ENCODE measurements at places on chromosomes 1 and 21.

GRCh38 chr1:173422456-173422976, 54.6 kb upstream of the PRDX6 start:
- DNase-seq = no peak

DNA sequence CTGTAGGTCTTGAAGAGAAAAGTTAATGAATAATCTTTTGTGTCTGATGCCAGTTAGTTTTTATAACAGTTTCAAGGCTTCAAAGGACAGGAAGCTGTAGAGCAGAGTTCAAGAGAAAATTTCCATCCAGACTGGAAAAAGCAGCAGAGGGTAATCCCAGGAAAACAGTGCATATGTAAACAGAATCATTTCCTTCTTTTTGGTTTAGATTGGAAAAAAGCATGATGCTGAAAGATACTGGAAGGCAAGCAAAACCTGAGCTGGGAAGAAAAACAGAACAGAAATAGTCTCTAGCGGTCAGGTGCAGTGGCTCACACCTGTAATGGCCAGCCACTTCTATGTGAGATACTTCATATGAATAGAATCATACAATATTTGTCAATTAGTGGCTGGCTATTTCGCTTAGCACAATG, 71.9 kb downstream of the ZSWIM5 start:
- no peak for DNase-seq

DNA sequence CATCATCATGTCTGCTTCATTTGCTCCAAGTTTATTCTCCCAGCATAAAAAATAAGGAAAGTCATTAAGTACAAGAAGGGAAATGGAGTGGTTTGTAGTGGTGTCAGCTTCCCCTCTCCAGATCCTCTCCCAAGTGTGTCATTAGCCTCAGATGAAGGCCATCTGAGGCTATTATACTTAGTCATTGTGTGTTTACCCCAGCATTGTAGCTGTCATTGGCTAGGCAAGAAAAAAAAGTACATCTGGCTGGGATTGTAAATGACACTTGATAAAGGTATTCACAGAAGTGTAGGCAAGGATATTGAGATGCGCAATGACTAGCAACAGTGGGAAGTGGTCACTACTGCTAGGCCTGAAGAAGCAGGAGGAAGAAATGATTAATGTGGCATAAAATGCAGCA, 316.9 kb upstream of the SGIP1 start:
- no peak for DNase-seq

DNA sequence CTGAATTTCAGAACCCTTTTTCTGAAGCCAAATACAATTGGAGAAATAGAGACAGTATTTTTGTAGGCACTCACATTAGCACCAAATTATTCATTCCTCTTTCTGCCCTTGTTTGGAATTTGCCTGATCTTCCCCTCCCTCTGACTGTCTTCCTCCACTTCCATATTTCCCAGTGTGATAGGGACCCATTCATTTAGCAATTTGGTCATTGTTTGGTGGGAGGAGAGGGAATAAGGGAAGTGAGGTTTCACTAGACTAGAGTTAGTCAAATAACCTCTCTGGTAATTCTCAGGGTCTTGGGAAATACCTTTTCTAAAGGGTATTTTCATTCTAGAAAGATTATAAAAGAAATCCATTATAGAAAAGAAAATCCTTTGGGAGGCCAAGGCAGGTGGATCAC, 31.0 kb upstream of the MTMR11 start:
- no peak for DNase-seq

- DNase-seq = peak; percentile 32
Measured at GRCh38 chr1:221035662-221036153, 156.5 kb downstream of the HLX start.

DNA sequence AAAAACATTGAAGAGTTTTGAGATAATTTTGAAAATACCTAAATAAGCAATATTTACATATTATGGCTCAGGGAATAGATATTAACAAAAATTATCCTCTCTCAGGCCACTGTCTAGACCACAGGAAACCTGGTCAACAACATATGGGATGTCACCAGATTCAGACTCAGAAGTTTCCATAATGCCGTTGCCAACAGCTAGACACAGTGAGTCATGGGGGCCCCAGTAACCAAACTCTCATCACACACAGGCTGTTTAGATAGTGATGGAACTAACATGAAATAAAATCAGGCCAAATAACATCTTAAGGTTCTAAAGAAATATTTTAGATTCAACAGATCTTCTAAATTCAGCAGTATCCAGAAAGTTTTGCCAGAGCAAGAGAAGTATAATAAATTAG, 681.7 kb upstream of the ADAMTS5 start:
- no peak for DNase-seq

DNA sequence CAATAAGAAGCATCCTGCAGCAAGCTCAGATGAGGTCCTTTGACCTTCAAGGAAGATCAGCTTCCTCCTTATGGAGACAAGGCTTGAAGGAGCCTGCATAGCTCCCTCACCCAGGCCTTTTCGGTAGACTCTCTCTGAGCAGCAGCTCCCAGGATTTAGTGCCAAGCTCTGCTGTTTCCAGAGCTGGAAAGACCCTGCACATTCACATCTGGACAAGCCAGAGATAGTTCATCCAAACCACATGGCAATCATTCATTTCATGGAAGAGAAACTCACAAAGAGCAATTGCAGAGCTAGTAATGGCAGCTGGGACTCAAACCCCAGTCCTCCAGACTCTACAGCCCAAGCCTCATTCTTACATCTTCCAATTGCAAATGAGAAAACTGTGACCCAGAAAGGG, 76.4 kb upstream of the EDN2 start:
- DNase-seq = no peak

DNA sequence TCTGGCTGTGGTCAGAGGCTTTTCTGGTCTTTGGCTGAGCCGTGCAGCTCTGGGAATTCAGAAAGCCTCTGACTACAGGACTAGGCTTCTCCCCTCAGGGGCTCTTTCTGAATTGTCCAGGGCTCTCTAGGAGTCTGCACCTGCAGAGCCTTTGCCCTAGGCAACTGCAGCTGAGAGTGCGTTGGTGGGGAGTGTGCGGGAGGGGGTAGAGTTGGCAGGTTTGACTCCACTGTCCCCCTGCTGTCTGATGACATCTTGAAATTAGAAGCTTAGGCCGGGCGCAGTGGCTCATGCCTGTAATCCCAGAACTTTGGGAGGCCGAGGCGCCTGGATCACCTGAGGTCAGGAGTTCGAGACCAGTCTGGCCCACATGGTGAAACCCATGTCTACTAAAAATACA, 32.9 kb downstream of the KIAA1614 start:
- no peak for DNase-seq

All from hematopoietic multipotent progenitor cell treated with erythropoietin and hydrocortisone succinate and interleukin-3 and kit ligand, for 6 days (in vitro differentiated cells).